Peyer's patch (tissue), 4 donors: ENCODE measurements at places on chromosomes 1 and 21.

- no peak for DNase-seq
Observed at GRCh38 chr1:115227346-115228082, 110.5 kb downstream of the NGF start.

DNA sequence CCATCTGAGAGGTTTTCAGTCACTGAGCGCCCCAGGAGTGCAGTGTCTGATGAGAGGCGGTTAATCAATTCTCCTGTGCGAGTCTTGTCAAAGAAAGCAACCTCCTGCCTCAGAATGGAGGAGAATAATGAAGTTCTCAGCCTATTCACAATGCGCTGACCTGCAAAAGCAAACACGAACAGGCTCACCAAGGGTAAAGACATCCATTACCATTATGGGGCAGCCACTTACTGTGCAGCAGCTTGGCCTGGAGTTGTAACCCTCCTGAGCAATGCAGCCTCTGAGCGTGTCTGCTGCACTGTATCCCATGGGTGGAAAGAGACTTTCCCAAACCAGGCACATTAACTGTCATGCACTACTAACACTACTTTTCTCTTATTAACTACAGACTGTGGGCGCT lies 11.0 kb downstream of the ABCB10 start:
- no peak for DNase-seq

DNA sequence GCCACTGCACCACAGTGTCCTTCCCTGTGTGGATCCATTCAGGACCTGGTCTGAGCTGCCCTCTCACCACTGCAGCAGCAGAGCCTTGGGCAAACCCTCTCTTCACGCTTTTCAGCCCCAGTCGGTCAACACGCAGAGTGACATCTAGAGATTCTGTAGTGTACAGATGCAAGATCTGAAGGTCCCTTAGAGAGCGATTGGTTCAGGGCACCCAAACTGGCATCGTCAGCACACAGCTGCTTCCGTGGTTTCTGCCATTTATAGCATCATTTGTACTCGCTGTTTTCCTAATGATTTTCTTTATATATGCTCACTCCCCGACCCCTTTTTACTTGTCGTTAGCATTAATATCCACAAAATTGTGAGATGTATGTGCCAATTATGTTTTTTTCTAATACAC lies 1.5 kb upstream of the ASCL5 start:
- no peak for DNase-seq

- DNase-seq = peak; percentile 87
Observed at GRCh38 chr1:39825432-39825941, 36.8 kb upstream of the BMP8B start.

- DNase-seq = no peak
Observed at GRCh38 chr1:89041119-89041641, 18.5 kb upstream of the GBP3 start.

DNA sequence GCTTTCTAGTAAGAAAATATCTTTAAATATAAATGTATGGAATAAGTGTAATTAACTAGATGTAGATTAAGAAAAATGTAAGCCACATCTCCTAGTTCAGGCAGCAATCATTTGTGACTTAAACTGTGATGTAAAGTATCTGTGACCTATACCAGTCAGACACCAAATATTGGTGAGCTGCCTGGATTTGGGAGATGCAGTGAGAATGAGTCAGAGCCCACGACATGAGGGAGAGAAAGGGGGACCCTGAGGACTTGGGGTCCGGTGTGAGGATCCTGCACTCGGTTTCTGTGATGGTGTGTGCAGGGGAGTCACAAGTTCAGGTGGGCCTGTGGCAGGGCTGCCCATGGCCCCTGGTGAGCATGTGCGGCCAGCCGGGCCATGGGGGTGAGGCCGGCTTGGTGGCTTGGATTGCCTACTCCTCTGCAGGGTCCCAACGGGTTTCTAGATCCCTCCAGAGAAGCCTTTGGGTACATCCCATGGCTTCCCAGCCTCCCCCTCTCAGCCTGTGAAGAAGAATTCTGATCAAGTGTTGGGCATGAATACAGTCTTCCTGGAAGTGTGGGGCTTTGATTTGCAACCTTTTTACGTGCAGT lies 19.0 kb upstream of the ABCG1 start:
- no peak for DNase-seq

DNA sequence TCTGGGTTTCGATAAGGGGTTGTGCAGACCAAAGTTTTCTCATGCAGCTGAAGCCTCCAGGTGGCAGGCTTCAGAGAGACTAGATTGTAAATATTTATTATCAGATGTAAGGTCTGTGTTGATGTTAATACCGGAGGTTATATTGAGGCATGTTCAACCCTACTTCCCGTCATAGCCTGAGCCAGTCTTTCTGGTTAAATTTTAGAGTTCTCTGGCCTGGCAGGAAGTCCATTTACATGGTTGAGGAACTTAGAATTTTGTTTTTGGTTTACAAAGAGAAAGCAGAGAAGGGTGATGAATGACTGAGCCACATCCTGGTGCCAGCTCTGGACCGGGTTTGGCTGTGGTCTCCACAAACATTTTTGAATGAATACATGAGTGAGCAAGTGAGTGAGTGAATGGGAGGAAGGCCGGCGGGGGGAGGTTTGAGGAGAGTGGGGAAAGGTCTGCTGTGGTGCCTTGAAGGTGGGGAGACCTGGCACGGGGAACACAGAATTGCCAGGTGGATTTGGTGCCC lies 218.5 kb downstream of the DISC1 start:
- no peak for DNase-seq

DNA sequence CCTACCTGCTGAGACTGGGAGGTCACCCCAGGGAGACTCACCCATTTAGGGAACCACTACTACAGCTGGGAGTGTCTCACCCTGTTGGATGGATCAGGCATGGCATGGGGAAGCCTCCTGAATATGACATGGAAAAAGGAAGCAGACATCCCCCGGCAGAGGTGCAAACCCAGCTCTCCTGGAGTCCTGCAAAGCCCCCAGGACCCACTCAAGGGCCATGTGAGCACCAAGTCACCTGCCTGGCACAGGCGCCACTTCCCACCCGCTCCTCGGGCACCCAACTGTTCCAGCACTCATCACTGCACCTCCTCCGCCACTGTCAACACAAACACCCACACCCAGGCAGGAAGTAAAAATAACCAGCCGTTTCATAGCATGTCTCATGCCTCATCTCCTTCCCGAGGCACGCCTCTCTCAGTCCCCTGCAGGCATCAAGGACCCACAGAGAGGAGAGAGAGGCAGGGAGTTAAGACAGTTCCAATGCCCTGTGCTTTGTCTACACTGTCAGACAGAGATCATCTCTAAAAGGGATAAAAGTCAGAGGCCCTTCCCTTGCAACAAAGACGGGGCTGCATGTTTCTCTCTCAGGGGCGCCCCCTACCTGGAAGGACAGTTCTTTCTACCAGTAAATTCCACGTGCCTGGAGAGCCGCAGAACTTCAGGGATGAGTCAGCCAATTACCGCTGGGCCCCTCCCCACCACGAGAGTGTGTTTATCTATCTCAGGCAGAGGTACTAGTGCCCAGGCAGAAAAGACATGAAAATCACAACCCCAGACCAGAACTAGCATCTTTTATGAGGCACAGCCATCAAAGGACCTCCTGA lies 150.1 kb upstream of the SOD1 start:
- no peak for DNase-seq

- DNase-seq = peak; percentile 16
Observed at GRCh38 chr1:205812271-205812877, 624 bp downstream of the SLC41A1 start.

- peak; percentile 62 for DNase-seq
Observed at GRCh38 chr1:194289569-194290266, 1103.3 kb upstream of the B3GALT2 start.

GRCh38 chr21:22235866-22236590 lies 1237.8 kb downstream of the NCAM2 start:
- no peak for DNase-seq

- DNase-seq = no peak
Observed at GRCh38 chr1:116310180-116310579, 62.9 kb upstream of the ATP1A1 start.

DNA sequence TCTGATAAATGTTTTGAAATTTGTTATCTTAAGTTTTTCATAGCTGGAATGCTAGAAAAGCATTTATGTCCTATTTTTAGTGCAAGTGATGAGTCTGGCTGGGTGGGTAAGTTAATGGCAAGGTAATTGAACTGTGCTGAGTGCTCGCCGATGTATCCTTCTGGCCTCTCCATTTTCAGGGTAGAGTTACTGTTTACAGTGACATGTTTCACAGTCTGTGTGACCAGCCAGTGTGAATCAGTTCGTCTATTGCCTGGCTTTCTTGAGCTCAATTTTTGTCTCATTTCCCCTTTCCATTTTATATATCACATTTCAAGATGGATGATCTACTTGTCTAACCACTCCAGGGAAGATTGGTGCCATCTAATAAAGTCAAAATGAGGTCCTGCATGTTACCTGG lies 44.1 kb downstream of the ITSN1 start:
- no peak for DNase-seq

DNA sequence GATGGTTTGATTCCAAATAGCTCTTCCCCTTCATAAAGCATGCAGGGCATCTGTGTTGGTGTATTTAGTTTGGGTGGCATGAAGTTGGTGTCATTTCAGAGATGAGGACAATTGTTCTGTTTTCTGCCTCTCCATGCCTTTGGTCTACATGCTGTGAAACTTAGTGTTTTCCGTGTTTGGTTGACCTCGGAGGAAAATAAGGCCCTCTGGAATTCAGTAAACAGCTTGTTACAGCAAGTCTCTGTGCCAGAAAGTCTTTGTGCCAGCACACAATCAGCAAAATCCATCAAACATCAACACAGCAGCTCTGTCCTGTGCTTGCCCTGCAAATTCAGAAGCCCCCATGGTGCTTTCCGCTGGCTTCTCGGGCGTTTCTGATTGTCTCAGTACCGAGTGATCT lies 9.5 kb downstream of the PARK7 start:
- DNase-seq = no peak
